ENCODE measurements at places on chromosomes 6 and 20.
A peak's percentile ranks its signal among the peaks of the same experiment; 100 is the strongest.

DNA sequence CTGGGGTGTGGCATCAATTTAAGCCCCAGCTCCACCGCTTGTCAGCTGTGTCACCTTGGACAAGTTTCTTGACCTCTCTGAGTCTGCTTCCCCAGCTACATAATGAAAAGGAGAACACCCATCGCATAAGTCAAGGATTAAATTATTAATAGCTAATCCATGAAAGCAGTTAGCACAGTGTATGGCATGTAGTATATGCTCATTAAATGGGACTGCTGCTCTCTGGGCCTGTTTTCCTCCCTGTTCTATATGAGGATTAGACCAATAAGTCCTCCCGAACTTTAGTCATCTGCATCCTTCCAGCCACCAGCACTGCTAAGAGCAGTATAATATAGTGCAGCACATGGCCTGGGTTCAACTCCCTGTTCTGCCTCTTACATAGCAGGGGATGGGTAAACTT, 19.7 kb downstream of the ETV7 start:
- DNase-seq = no peak

DNA sequence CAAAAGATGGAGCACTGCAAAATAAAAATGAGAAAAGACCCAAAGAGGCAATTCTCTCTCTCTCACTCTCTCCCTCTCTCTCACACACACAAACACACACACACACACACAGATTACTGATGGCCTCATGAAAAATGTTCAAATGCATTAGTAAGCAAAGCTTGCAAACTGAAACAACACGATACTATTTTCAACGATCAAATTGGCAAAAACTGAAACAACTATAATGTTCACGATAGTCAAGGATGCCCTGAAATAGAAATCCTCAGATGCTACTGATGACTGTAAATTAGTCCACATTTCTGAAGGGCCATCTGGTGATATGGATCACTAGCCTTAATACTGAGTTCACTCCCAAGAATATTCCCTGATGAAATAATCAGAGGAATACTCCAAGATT, 100.8 kb downstream of the TRERF1 start:
- no peak for DNase-seq

DNA sequence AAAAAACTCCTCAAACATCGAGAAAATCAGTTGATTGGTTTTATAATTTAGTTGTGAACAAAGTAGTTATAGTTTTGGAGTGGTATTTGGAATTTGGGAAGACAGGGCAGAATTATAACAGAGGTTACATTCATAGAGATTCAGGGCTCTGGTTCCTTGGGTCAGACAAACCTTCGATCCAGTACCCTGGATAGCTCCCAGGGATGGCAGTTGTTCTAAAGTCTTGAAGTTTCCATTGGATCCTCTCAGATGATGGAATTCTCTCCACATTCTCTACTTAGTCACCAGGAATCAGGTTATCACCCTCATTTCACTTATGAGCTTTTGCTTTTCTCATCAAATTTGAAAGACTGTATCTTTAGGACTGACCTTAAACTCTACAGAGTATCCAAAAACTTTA, 285.1 kb downstream of the CENPW start:
- no peak for DNase-seq

DNA sequence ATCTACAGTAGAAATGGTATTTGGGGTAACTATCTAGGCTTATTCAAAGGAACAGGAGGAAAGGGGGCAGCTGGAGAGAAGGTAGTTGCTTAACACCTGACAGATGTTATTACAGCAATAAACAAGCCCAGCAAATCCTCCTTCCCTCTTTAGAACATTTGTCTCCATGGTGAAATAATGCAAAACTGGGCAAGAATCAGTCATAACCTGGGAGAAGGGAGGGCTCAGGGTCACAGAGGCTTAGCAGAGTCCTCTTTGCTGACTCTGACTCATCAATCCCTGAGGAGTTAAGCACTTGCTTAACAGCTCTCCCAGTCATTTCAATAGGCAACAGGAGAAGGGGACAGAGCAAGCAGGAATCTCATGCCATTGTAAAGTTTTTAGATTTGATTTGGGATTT, 230.3 kb downstream of the IBTK start:
- peak; percentile 63 for DNase-seq

DNA sequence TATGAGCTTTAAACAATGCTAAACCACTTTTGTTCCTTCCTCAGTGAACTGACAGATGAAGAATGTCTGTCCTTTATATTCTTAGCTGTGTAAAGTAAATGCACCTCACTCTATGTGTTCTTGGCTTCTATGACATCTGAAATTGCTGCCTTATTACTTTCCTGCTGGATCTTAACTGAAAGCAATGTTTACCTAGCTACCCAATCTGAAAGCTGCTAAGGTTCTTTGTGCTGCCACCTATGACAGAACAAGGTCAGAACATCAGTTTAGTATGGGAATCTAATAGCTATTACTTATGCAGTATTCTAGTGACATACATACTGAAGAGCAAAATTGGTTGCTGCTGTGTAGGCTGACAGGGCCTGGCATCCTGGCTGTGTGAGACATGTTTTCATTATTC, 444.1 kb downstream of the KHDRBS2 start:
- DNase-seq = no peak

GRCh38 chr20:1906361-1907051, 11.3 kb downstream of the SIRPA start:
- no peak for DNase-seq

- DNase-seq = no peak
Measured at GRCh38 chr20:48286601-48287000, 501.3 kb upstream of the SULF2 start.

DNA sequence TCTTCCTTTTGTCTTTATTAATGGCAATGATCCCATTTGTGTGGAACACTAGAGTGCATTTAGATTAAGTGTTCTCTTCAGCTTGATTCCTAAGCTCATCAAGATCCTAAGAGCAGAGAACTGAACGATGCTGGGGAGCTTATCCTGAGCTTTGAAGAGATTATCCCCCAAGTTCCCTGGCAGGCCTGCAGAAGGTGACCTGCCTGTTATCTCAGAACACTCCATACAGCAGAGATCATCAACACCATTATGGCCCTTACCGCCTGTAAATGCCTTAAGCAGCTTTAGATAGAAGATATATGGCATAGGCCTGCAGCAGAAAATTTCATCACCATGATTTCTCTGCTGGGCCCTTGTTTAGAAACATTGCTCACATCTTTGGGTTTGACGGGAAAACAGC, 779.9 kb upstream of the MAP3K7 start:
- no peak for DNase-seq

DNA sequence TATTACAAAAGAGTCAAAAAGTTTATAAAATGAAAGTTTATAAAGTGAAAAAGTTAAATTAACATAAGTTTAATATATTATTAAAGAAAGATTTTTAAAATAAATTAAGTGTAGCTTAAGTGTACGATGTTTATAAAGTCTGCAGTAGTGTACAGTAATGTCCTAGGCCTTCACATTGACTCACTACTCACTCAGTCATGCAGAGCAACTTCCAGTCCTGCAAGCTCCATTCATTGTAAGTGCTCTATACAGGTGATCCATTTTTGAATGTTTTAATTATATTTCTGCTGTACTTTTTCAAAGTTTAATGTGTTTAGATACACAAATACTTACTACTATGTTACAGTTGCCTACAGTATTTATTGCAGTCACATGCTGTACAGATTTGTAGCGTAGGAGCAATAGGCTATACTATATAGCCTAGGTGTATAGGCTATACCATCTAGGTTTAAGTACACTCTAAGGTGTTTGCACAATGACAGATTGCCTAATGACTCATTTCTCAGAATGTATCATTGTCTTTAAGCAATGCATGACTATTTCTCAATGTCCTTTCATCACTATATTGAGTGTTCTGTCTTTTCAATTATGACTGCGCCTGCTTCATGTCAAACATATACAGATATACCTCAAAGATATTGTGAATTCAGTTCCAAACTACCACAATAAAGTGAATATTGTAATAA, 1110.3 kb upstream of the MAP3K7 start:
- DNase-seq = no peak

GRCh38 chr6:43926634-43927531, 156.9 kb downstream of the VEGFA start:
- DNase-seq = peak; percentile 79

- DNase-seq = peak; percentile 13
Measured at GRCh38 chr20:45407067-45407745, 883 bp upstream of the DBNDD2 start.

- no peak for DNase-seq
Measured at GRCh38 chr6:803191-803977, 110.4 kb upstream of the EXOC2 start.

GRCh38 chr20:47843886-47844567, 58.7 kb upstream of the SULF2 start:
- no peak for DNase-seq

GRCh38 chr20:16666272-16666671, 63.6 kb upstream of the SNRPB2 start:
- no peak for DNase-seq

DNA sequence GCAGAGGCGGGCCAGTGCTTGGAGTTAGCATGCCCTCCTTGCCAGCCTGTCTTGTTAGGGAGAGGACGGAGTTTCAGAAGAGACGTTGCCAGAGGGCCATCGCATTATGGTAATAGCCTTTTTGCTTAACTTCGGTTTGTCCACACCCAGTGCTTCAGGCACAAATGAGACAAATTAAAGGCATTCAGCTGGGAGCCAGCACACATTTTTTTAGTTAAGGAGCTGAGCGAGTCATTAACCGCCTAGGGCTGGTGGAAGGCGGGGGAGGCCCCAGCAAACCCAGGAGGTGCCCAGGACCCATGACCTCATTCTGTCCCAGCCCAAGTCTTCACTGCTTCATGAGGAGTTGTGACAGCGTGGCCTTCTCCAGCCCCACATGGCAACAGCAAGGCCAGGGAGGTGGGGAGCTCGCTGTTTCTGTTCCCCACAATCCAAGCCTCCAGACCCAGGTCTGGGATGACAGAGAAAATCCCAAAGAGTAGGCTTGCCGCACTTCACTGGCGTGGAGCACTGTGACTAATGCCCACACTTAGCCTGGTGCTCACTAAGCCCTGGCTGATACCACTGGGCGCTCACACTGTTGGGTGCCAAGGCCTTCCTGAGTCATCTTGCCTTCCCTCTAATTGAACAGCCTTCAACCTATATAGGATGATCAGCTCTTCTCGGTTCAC, 237.1 kb downstream of the ANKRD60 start:
- DNase-seq = no peak

DNA sequence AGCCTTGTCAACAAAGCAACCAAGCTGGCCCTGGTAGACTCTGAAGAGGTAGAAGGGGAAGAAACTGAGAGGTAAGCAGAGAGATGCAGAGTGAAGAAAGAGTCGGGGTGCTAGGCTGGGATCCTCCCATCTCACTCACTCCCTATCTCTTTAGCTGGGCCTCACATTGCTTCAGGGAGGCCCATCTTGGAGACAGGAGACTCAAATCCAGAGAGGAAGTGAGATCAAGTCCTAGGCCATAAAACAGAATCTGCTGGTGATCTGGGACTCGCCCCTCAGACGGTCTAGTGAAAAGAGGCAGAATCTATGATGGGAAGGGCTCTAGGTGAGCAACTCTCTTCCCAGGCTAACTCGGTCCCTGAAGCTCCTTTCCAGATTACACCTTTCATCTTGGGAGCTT, 659 bp upstream of the GUCA1B start:
- DNase-seq = no peak

DNA sequence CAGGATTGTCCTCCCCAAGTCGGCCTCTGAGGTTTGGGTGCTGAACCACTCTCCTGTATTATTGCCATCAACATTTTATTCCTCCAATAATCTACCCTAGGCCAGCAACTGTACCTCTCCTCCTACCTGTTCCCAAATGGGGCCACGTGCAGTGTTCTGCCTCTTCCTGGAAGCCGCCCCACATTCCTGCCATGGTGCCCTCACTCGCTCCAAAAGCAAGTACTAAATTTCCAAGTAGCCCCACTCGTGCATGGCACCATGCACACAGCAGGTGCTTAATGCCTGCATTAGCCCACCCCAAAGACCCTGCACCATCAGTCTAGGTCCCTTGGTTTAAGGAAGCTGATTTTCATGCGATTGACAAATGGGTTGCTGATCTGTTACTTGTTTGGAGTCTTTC, 147.8 kb downstream of the NFATC2 start:
- DNase-seq = no peak

DNA sequence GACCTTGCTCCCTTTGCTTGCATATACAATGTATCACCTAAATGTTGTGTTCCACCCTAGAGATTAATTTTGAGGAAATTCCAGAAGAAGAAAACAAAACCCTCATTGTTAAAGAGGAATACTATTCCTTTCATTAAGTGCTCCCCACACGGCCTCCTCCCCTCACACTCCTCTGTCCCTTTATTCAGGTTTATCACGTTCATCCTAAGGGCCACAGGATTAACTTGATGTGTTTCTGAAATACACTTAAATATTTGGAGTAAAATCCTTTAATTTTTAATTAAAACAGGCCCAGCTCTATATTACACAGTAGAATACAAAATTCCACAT, 89.4 kb upstream of the MRPS10 start:
- DNase-seq = no peak

DNA sequence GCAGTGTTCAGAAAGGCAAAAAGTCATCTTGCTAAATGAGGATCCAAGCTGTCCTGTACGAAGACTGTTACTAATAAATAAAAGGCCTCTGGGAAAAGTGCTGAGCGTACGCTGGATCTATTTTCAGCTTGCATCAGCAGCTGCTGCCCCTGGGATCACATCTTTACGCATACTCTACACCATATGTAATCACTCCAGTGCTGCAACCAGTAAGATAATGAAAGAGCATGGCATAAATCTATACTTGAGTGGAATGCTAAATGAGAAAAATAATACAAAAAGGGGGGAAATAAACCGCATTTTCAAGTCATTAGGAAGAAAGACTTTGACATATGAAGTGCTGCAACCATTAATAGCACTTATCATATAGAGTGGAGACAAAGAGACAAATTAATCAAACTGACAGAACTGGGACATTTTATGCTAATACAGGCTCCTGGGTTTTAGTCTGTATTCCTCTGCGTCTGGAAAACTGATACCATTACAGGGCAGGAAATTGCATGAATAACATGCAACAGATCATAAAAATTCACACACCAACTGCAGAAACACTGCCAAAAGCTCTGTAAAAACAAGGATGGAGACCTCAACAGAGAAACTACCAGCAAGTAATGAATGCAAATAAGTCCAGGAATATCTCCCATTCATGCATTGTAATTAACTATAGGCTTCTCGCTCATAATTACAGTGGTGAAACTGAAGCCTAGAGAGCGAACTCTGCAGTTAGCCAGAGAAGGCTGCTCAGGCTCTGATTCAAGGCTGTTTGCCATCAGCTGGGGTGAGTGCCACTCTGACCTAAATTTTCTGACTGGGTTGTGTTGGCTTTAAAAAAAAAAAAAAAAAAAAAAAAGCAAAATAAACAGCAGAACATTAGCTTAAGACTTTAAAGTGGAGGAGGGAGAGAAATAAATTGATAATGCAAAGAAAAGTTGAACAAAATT, 83.8 kb downstream of the GJA10 start:
- peak; percentile 89 for DNase-seq
